ENCODE measurements at places on chromosomes 5 and 9.
A peak's percentile ranks its signal among the peaks of the same experiment; 100 is the strongest.

DNA sequence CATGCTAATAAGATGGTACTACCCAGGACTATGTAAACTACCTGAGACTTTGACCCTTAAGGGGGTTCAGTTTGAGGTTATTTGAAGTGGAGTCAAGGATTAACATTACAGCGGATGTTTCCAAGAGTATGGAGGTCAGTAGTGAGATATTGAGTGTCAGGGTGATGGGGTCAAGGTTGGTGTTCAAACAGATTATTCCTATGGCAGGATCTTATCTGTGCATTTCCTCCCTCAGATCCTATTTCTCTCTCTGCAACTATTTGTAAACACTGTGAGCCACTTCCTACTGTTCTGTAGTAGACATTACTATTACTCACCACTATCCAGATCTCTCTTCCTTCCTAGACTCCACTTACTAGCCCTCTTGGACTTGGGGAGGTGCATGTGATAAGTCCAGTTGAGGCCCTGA is 54.0 kb upstream of the STOM start:
- no peak for DNase-seq

- no peak for DNase-seq
Observed at GRCh38 chr5:83428890-83429289, 42.7 kb upstream of the VCAN start.

GRCh38 chr5:66312266-66312665 is 168.2 kb downstream of the SREK1 start:
- no peak for DNase-seq

DNA sequence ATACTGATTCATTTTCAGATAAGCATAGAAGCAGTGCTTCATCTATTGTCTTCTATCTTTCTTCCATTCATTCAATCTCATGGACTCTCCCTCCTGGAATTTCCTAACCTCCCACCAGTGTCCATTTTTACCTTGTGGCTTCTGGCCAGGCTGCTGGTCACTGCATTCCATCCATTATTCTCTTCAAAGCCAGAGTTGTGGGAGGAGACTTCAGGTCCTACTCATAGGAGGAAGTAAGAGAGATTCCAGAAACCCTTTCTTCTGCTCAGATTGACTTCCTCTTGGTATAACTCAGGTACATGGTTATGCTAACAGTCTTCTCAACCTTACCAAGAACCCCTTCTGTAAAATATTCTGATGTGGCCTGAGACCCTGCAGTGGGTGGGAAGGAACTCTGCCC is 153.3 kb upstream of the SLC12A2 start:
- DNase-seq: peak; percentile 69

DNA sequence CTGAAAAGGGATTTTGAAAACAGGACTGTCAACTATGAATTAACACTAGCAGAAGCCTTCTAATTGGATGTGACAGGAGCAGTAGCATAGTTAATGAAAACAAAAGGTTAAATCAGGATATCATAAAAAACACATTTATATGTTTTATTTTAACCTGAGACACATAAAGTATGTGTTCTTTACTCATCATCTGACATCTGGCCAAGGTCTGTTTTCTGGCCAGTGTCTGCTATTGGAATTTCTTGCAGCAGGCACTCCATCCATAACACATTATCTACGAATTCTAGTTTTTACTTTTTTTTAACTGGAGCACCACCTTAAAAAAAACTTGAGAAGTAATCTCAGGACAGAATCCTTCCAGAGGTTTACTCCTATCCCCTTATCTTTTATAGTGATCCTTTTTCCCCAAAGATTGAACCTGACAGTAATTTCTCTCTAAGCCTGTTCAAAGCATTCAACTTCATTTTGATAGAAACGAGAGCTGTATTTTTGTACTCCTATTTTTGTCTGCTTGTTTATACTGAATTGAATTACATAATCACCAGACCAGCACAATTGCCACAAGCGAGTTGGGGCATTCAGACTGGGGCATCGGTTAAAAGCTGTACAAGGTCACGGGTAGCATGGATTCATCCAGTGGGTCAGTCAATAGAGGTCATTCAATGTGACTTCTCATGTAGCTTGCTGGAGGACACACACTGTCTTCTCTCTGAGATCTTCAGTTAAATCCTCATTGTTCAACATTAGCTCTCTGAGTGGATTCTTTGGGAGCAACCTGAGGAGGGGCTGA is 205.6 kb upstream of the CLINT1 start:
- no peak for DNase-seq

- DNase-seq: no peak
Observed at GRCh38 chr9:75033791-75034473, 5.8 kb upstream of the CARNMT1 start.

GRCh38 chr5:145345511-145346287 is 489.4 kb downstream of the PRELID2 start:
- DNase-seq: no peak

GRCh38 chr5:178538741-178539229 is 51.4 kb downstream of the COL23A1 start:
- DNase-seq: no peak

GRCh38 chr9:101414839-101415238 is 16.2 kb downstream of the ZNF189 start:
- DNase-seq: no peak

All from amniotic epithelial cell (primary cell).